ENCODE measurements at places on chromosomes 6 and 20.

- DNase-seq = no peak
Measured at GRCh38 chr20:23021541-23021940, 13.6 kb upstream of the SSTR4 start.

GRCh38 chr6:56328728-56329090 is 81.3 kb upstream of the COL21A1 start:
- no peak for DNase-seq

GRCh38 chr6:151380848-151381205 is 10.5 kb downstream of the ZBTB2 start:
- no peak for DNase-seq

DNA sequence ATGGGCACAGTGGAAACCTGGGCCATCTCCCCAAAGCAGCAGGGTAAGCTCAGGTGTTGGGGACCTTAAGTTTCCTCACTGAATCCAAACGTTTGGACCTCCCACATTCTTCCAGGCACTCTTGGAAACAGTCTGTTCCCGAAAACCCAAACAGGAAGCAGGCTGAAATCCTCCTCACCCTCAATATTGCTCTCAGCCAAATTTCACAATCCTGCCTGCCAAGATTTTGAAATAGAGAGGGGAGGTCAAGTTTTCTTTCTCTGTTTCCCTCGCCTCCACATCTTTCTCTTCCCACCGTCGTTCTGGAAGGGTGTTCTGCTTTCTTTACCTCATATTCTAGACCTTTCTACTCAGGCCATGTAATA is 392.0 kb upstream of the SASH1 start:
- no peak for DNase-seq

Data from NCI-H1092 treated with DMSO at 0.1 percent for 48 hours (cell line).